Stimulated activated CD8-positive, alpha-beta memory T cell treated with anti-CD3 and anti-CD28 coated beads, Interleukin-7, amount 100 ng/mL, for 1 hour (primary cell): ENCODE measurements at places on chromosomes 5 and 9.

DNA sequence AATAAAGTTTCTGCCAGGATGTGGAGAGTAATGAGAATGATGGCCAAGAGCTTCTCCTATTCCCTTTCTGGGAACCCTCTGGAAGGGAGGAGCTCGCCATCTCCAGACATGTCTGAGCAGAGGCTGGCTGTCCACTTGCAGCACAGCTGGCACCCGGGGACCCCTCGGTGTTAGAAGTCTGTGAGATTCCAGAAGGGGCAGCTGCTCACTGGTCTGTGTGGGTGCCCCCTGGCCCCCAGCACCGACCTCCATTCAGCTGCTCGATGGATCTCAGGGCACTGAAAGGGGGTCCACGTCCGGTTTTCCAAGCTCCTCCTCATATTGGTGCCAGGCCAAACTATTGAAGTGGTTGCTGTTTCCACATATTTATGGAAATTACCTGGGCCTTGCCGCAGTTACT, 3.6 kb upstream of the FAM163B start:
- no peak for DNase-seq

GRCh38 chr5:132003170-132003744, 8.2 kb downstream of the ACSL6 start:
- DNase-seq: no peak

DNA sequence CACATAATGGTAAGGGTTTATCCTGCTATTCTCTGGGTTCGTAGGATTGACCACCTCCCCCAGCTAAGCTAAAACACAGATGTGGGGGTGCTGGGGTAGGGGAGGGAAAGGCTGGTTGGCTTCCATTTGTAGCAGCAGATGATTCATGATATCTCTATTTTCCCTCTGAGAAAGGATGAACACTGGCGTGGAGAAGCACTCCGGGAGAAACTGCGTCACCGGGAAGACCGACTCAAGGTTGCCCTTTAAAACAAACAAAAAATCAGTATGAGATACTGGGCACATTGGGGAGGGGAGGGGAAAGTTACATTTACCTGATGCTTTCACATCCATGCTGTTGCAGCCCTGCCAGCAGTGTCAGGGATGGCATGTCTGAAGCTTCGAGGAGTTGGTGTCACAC, 28.2 kb downstream of the RAB14 start:
- no peak for DNase-seq

GRCh38 chr9:133063500-133064231, 1.9 kb downstream of the CEL start:
- no peak for DNase-seq

DNA sequence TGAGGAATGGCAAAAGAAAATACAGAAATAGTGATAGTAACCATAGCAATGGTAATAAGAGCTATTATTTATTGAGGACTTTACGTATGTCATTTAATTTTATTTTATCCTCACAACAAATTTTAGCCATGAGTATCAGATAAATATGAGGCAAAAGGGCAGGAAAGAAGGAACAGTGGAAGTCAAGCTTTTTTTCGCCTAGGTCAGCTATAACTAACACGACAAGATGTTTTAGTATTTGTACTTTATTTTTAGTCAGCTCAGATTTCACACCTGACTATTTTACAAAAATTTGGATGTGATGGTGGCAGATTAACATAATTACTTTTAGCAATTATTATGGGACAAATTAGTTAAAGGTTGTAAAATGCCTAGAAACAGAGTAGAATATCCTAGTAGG, 34.8 kb upstream of the CDKN2B start:
- DNase-seq: no peak

- DNase-seq: no peak
These were observed 22.6 kb upstream of the CSF1R start for GRCh38 chr5:150108711-150109514.

- DNase-seq: no peak
These were observed 9.2 kb upstream of the CXXC5 start for GRCh38 chr5:139638736-139639618.

GRCh38 chr5:61055434-61056006, 106.7 kb downstream of the SMIM15 start:
- no peak for DNase-seq

DNA sequence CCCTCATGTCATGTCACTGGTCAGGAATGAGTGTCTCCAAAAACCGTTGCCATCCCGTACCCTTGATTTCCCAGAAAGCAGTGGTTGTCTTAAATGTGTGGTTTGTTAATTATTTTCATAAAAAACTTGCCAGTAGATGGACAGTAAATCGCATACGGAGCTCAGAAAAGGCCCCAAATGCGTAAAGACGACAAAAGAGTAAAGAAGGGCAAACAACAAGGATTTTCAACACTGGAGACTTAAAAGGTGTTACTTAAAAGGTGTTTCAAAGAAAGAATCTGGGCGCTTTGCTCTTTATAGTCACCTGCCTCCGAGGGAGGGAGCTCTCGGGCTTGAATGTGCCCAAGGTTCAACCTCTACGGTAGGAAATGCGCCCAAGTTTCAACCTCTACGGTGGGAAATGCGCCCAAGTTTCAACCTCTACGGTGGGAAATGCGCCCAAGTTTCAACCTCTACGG, 734 bp downstream of the KIF27 start:
- DNase-seq: no peak

DNA sequence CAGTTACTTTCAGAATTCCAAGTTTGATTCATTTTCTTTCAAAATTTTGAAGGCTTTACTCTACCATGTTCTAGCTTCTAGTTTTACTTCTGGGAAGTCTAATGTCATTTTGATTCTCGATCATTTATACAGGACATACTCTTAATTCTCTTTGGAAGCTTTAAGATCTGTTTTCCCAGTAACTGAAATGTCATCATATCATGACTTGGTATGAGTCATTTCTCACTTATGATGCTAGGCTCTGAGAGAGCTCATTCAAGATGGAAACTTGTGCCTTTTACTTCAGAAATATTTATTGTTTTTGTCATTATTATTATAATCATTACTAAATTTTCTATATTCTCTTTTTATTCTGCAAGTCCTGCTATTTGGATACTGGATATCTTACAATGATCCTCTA, 222.3 kb downstream of the PARP8 start:
- DNase-seq: no peak

- DNase-seq: no peak
These were observed 20.8 kb downstream of the FIBCD1 start for GRCh38 chr9:130918101-130918825.
